ENCODE measurements at places on chromosomes 5 and 9.

GRCh38 chr9:107929443-107929842 lies 439.9 kb upstream of the KLF4 start:
- no peak overlapping the region for H3K4me3 ChIP-seq
- DNase-seq = no peak
- H3K4me1 ChIP-seq = peaks cover 5% of the 10 kb centered on the region

GRCh38 chr5:44987026-44987425 lies 178.3 kb downstream of the MRPS30 start:
- H3K27me3 ChIP-seq = no peaks in the 10 kb centered on the region
- DNase-seq = peak; percentile 14
- no peak overlapping the region for H3K4me3 ChIP-seq
- H3K36me3 ChIP-seq = no peaks in the 10 kb centered on the region
- H3K27ac ChIP-seq = peak overlapping the region; percentile 2
- H3K4me1 ChIP-seq = no peaks in the 10 kb centered on the region

- H3K27ac ChIP-seq = no peak overlapping the region
- no peak for DNase-seq
- peaks cover 5% of the 10 kb centered on the region for H3K4me1 ChIP-seq
- H3K36me3 ChIP-seq = no peaks in the 10 kb centered on the region
- no peak overlapping the region for H3K4me3 ChIP-seq
Measured at GRCh38 chr9:13755551-13755950, 476.1 kb upstream of the MPDZ start.

- no peaks in the 10 kb centered on the region for H3K4me1 ChIP-seq
- no peaks in the 10 kb centered on the region for H3K27me3 ChIP-seq
- no peak overlapping the region for H3K27ac ChIP-seq
- no peak overlapping the region for H3K4me3 ChIP-seq
Measured at GRCh38 chr5:141003791-141004611, 37.7 kb downstream of the PCDHAC2 start.

GRCh38 chr9:37969130-37969529 lies 65.2 kb upstream of the SLC25A51 start:
- peak overlapping the region; percentile 57 for H3K27ac ChIP-seq
- H3K27me3 ChIP-seq = no peaks in the 10 kb centered on the region
- peak; percentile 55 for DNase-seq
- H3K4me1 ChIP-seq = peaks cover 53% of the 10 kb centered on the region

DNA sequence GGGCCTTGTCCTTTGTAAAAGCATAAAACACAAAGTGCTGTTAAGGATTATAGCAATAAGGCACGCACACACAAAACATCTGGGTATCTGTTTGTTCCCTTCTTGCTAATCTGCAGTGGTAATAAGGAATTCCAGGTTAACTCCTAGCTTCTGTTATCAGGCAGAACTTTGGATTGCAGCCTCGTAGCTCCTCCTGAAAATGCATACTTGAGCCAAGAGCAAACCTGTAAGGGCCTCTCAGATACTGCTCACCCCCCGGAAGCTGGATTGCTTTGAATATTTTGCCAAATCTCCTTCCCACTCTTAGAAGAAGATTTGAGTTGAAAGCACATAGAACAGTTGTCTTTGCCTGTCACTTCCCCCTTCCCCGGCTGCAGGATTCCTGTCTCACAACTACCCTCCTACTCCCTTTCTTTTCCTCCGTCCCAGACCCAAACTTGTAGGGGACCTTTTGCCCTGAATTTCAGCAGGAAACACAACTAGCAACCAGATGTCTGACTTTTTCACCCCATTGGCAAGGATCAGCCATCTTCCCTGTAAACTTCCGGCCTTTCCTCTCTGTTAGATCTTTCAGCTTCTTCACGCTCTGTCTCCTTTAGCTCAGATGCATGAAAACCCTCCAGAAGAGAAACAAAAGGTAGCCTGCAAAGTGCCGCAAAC lies 28.2 kb upstream of the SMAD5 start:
- no peak overlapping the region for H3K27ac ChIP-seq
- no peak for DNase-seq
- H3K27me3 ChIP-seq = no peaks in the 10 kb centered on the region
- H3K36me3 ChIP-seq = no peaks in the 10 kb centered on the region

- DNase-seq = no peak
- H3K4me3 ChIP-seq = no peak overlapping the region
- no peaks in the 10 kb centered on the region for H3K36me3 ChIP-seq
Measured at GRCh38 chr9:131872006-131872405, 132.1 kb upstream of the RAPGEF1 start.

GRCh38 chr5:180436275-180436674 lies 57.9 kb upstream of the CNOT6 start:
- no peaks in the 10 kb centered on the region for H3K36me3 ChIP-seq
- H3K27me3 ChIP-seq = no peaks in the 10 kb centered on the region
- no peak overlapping the region for H3K27ac ChIP-seq
- no peaks in the 10 kb centered on the region for H3K4me1 ChIP-seq
- DNase-seq = no peak
- H3K4me3 ChIP-seq = no peak overlapping the region

DNA sequence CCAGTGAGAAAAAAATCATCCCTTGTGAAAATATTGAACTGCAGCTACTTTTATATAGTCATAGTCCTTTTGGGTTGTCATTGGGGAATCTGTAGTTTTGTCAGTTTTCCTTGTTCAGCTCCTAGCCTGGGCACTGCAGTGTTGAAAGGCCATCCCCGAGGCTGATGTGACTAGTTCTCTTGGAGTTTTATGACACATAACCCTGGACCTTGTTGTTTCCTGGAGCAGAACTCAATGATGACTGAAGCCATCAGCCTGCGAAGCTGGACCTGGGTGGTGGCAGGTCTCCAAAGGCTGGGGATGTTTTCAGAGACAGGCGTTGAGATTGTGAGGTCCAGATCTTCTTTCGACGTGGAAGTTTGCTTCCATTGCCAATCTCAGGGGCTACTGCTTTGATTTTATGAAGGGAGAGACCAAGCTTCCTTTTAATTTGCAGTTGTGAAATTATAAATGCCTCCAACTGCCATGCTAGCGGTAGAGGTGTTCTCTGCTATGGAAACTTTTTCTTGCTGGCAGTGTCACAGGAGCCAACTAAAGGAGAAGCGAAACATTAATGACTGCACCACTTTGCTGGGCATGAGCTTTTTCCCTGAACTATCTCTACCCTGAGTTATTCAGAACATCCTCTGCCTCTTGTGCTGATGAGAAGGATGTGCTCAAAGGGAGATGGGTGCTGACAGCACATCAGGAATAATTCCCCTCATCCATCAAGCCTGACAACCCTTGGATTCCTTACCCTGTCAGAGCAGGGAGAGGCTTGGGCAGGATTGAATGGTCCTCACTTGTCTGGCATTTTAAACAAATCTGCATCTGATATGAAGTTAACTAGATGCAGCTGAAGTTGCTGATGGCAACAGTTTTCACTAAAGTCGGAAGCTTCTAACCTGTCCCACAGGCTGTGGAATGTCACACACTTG lies 209.6 kb downstream of the MAST4 start:
- DNase-seq = no peak
- H3K27me3 ChIP-seq = no peaks in the 10 kb centered on the region
- H3K27ac ChIP-seq = no peak overlapping the region
- H3K4me3 ChIP-seq = no peak overlapping the region
- no peaks in the 10 kb centered on the region for H3K36me3 ChIP-seq
- H3K4me1 ChIP-seq = no peaks in the 10 kb centered on the region

GRCh38 chr9:96158909-96159575 lies 142.9 kb downstream of the HSD17B3 start:
- H3K4me1 ChIP-seq = no peaks in the 10 kb centered on the region
- no peak overlapping the region for H3K4me3 ChIP-seq
- no peak overlapping the region for H3K27ac ChIP-seq
- peaks cover 14% of the 10 kb centered on the region for H3K27me3 ChIP-seq
- H3K36me3 ChIP-seq = no peaks in the 10 kb centered on the region

- H3K4me1 ChIP-seq = peaks cover 22% of the 10 kb centered on the region
- DNase-seq = no peak
- H3K27ac ChIP-seq = no peak overlapping the region
- no peak overlapping the region for H3K4me3 ChIP-seq
- H3K27me3 ChIP-seq = peaks cover 8% of the 10 kb centered on the region
Measured at GRCh38 chr9:114499941-114500696, 5.2 kb downstream of the WHRN start.

- no peak for DNase-seq
- no peak overlapping the region for H3K27ac ChIP-seq
- no peaks in the 10 kb centered on the region for H3K27me3 ChIP-seq
- H3K36me3 ChIP-seq = peaks cover 25% of the 10 kb centered on the region
Measured at GRCh38 chr9:104856413-104856941, 71.5 kb downstream of the ABCA1 start.

- H3K27ac ChIP-seq = no peak overlapping the region
- peaks cover 12% of the 10 kb centered on the region for H3K4me1 ChIP-seq
- peak; percentile 34 for DNase-seq
- H3K36me3 ChIP-seq = no peaks in the 10 kb centered on the region
- no peak overlapping the region for H3K4me3 ChIP-seq
Measured at GRCh38 chr5:59798862-59799667, 94.5 kb downstream of the PDE4D start.

DNA sequence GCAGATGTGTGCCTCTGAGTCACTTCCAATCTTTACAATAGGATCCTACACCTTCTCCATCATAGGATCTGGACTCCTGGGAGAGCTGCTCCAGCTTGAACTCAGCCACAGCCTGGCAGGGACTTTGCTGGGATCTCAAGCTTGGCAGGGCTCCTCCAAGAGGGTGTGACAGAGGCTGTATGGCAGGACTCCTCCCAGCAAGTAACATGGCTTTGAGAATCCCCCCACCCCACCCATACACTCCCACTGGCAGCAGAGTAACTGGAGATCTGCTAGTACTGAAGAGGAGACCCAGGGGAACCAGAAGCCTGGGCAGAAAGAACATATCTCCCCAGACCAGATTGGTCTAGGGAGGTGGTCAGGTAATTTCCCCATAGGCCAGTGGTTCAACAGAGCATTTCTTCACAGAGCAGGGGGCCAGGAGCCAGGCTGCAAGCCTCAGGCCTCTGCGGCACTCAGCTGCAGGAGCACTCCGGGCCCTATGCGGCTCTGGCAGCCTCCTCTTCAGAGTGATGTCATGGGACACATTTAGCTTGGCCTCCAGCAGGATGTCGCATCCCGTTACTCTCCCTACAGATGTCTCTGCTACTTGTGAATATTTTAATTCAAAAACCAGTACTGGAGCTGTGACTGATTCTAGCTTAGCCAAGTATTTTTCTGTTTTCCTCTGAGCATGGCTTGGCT lies 1.7 kb upstream of the ACSL6 start:
- no peak overlapping the region for H3K4me3 ChIP-seq
- no peak for DNase-seq
- no peaks in the 10 kb centered on the region for H3K4me1 ChIP-seq
- peaks cover 37% of the 10 kb centered on the region for H3K27me3 ChIP-seq

DNA sequence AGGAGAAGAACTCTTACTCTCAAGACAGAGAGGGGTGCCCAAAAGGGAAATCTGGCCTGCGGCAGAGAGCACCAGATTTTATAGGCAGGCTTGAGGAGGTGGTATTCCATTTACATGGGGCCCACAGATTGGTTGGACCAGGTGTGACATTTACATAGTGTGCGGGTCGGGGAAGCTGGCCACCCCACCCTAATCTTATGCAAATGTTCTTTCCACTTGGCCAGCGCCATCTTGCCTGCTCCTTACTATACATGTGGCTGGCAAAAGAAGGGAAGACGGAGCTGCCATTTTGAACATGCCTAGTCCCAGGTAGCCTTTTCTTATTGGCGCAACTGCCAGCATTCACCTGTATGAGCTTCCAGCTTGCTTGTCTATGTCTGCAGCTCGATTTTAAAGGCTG lies 34.8 kb downstream of the PLEKHG4B start:
- DNase-seq = no peak
- H3K36me3 ChIP-seq = no peaks in the 10 kb centered on the region
- no peak overlapping the region for H3K27ac ChIP-seq
- peaks cover 20% of the 10 kb centered on the region for H3K4me1 ChIP-seq

- peaks cover 4% of the 10 kb centered on the region for H3K36me3 ChIP-seq
- no peaks in the 10 kb centered on the region for H3K27me3 ChIP-seq
- H3K4me1 ChIP-seq = peaks cover 18% of the 10 kb centered on the region
- DNase-seq = no peak
Measured at GRCh38 chr9:106964329-106964728, 101.4 kb downstream of the ZNF462 start.

DNA sequence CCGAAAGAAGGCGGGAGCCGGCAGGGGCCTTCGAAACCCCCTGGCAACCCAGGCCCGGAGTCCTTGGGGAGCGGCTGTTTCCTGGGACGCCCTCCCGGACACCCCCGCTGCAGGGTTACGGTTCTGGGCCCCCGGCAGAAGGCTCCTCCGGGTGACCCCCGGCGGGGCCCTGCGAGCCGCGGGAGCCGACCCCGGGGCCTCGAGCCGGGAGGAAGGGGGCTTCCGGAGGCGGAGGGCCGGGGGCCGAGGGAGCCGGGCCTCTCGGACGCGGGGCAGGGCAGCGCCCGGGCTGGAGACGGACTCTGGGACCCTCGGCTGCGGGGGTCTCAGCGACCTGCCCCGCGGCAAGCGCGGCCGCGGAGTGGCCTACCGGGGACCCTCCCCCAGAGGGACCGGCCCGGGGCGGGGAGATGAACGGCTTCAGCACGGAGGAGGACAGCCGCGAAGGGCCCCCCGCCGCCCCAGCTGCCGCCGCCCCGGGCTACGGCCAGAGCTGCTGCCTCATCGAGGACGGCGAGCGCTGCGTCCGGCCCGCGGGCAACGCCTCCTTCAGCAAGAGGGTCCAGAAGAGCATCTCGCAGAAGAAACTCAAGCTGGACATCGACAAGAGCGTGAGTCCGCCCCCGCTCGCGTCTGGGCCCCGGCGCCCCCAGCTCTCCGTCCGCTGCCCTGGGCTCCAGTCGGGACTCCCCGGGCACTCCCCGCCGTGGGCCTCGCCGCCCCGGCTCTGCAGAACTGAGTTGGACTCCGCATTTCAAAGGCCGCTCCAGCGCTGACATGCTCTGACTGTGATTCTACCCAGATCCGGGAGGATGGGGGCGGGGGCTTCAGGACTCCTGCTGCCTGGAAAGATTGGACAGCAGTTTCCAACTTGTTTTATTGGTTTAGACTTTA lies 645 bp downstream of the SAP30L start:
- H3K27ac ChIP-seq = peak overlapping the region; percentile 51
- H3K4me3 ChIP-seq = peak overlapping the region; percentile 90
- no peaks in the 10 kb centered on the region for H3K36me3 ChIP-seq
- DNase-seq = peak; percentile 59
- peaks cover 14% of the 10 kb centered on the region for H3K4me1 ChIP-seq

DNA sequence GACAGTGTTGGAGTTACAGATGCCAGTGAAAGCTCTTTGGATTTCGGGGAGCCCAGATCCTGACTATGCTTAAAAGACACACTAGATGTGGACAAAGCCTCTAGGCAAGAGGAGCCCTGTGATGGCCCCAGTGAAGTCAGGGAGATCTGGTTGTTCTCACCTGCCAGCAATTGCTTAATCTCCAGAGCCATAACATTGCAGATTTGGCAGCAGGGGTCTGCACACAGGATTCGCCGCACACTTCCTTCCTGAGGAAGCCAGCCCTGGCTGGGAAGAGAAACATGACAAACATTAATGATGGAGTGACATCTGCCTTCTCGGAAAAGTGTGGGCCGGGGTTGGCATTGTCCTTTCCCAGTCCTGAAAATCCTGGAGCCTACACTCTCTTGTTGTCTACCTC lies 65.2 kb upstream of the PHF24 start:
- H3K4me1 ChIP-seq = no peaks in the 10 kb centered on the region
- peaks cover 53% of the 10 kb centered on the region for H3K27me3 ChIP-seq
- no peak overlapping the region for H3K4me3 ChIP-seq
- H3K36me3 ChIP-seq = no peaks in the 10 kb centered on the region
- DNase-seq = no peak
